CD4-positive, alpha-beta memory T cell (primary cell): ENCODE measurements at places on chromosomes 5 and 9. TPM values are rescaled to one million over a fixed set of nuclear protein-coding genes. Genes with fewer than 3 reads are reported as not detected.

AMBP gene
- total RNA-seq = not detected

PITX1 gene
- not detected for total RNA-seq

FAXDC2 gene
- total RNA-seq = 0.47 TPM

GOLPH3 gene
- total RNA-seq = 74.5 TPM

DNA sequence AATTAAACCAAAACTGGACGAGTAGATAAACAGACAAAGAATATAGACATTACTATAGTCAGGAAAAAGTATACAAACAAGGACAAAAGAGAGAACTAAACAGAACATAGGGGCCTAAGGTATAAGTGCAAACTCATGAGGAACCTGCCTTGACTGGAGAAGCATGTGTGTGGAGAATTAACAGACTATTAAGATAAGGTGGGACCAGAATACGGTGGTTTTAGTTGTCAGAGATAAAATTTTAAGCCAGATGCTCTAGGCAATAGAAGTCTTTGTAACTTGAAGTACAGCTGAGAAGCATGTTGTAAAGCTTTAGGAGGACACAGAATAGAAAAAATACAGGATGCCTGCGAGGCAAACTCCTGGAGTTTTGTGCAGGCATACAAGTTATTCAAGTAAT, 707.1 kb downstream of the PTPRD start:
- DNase-seq = no peak

DNA sequence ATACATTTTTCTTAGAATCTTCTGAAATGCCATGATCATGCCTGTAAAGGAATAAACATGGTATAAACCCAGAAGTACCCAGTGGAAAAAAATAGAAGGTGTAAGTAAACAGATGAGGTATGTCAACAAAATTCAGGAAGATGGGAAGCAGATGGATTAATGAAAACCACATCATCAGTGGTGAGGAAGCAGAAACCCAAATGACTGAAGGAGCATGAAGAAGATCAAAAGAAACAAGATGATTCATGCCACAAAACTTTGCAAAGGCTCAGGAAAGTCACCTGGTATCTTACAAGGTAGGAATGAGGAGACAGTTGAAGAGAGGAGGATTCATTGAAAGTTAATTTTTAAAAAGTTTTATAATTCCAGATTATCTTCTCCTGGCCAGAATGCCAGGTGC, 132.8 kb upstream of the PAPPA start:
- no peak for DNase-seq

DNA sequence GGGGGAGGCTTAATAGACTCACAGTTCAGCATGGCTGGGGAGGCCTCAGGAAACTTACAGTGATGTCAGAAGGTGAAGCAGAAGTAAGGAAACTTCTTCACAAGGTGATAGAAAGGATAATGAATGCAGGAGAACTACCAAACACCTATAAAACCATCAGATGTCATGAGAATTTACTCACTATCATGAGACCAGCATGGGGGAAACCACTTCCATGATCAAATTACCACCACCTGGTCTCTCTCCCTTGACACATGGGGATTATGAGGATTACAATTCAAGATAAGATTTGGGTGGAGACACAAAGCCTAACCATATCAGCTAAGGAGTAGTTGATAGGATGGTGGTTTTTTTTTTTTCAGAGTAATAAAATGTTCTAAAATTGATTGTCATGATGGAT, 201.8 kb downstream of the CDH12 start:
- no peak for DNase-seq

DNA sequence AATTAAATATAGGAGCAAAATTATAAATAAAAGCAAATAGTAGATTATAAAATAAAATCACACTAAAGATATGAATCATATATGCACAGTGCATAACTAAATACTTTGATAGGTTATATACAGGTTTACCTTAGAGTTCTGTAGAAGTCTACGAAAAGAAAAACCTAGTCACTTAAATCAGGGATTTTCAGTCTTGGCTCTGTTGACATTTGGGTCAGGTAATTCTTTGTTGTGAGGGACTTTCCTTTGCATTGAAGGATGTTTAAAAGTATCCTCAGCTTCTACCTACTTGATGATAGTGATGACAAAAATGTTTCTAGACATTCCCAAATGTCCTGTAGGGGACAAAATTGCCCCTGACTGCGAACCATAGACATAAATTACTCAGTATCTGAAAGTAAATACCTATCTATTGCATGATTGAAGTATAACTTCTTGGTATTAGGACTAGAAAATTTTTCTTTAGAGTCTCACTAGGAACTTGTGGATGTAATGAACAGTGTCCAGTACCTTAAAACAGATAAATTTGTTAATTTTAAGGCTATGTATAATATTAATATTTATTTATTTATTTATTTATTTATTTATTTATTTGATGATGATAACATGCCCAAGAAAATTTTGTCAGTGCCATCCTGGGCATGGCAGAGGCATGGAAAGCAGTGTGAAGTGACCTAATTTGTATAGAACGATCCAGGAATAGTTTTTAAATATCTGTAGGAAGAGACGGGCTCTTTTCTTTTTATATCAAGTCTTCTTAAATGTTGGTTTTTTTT, 44.0 kb upstream of the LRRC70 start:
- DNase-seq = no peak

DNA sequence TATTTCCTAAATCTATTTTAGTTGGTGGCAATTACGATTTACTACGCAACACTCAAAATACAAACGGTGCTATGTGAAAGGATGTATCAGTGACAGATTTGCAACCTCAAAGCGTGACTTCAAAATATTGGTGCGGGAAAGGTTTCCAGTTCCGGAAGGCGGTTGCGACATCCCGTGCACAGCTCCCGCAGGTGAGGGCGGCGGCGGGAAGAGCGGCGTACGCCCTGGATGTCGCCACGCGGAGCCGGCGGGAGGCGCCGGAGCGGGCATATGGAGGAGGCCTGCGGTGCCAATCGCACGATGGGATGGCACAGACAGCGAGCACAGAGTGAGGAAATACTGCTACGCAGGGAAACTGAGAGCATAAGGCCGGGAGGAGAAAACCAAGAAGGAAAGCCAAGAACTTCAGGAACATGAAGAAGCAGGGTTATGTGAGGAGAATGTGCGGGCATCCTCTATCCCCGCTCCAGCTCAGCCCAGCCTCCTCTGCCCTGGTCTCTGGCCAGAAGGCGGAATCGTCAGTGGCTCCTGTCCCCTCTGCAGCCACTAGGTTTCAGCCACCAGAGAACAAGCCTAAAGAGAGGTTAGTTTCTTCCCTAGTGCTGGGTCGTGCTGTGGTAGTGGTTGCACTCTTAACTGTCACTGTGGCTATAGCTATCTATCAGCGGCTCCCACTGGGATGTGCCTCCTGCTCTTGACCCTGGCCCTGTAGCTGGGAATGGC, 378.1 kb upstream of the TLE4 start:
- DNase-seq = no peak

GRCh38 chr9:97990259-97990658, 7.1 kb downstream of the ANP32B start:
- no peak for DNase-seq

DNA sequence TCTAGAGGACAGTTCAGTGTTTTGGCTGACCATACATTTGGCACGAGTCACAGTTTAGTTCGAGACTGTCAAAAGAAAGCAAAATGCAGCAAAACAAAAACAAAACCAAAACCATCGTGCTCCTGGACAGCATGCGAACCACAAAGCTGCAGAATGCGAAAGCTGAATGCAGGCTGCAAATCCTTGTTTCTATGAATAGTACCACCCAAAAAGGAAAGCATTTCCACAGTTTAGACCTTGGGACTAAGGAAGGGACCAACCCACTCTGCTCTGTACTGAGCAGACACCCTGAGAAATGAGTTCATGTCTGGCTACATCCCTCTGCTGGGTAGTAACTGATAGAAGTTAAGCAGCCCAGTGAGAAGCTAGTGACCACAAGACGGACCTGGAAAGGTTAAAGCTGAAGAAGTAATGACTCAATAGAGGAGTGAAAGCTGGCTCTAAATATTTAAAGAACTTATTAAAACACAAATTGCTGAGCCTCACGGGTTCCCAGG, 3.9 kb downstream of the GCNT4 start:
- no peak for DNase-seq

- no peak for DNase-seq
These were observed 16.8 kb downstream of the PRDM6 start for GRCh38 chr5:123105864-123106263.

- peak; percentile 70 for DNase-seq
These were observed 1.0 kb downstream of the MATR3 start for GRCh38 chr5:139294374-139295165.

DNA sequence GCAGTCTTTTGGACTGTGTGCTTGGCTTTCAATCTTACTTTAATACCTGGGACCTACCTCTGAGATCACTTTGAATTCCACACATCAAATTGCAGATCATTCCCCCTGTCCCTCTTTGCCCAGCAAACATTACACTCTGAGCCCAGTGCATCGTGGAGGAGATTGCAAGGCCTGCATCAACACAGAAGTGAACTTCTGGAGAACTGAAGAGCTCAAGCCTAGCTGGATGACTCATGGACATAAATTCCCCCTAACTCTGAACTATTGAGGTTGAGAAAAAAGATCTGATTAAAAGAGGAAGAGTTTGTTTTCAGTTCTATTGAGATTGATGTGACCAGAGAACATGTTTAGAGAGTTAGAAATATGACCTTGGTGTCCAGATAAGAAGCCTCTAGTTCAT, 316.0 kb upstream of the DMAC1 start:
- DNase-seq = no peak

- no peak for DNase-seq
These were observed 86.9 kb downstream of the BASP1 start for GRCh38 chr5:17304282-17304681.

DNA sequence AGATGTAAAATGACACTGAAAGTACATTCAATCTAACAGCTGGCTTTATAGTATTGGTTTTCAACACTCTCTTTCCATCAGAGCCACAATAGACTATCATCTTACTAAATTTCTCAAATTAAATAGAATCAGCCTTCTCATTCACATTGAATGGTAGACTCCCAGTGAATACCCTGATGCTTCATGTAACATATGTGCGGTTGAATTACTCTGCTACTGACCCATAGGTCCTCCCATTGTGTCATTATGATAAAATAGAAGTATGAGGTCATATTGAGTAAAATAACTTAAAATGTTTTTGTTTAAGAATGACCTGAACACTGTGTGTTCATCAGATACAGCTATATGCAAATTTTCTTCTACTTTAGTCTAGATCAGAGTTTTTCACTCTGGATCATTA, 75.9 kb upstream of the ADAMTSL1 start:
- DNase-seq = no peak

DNA sequence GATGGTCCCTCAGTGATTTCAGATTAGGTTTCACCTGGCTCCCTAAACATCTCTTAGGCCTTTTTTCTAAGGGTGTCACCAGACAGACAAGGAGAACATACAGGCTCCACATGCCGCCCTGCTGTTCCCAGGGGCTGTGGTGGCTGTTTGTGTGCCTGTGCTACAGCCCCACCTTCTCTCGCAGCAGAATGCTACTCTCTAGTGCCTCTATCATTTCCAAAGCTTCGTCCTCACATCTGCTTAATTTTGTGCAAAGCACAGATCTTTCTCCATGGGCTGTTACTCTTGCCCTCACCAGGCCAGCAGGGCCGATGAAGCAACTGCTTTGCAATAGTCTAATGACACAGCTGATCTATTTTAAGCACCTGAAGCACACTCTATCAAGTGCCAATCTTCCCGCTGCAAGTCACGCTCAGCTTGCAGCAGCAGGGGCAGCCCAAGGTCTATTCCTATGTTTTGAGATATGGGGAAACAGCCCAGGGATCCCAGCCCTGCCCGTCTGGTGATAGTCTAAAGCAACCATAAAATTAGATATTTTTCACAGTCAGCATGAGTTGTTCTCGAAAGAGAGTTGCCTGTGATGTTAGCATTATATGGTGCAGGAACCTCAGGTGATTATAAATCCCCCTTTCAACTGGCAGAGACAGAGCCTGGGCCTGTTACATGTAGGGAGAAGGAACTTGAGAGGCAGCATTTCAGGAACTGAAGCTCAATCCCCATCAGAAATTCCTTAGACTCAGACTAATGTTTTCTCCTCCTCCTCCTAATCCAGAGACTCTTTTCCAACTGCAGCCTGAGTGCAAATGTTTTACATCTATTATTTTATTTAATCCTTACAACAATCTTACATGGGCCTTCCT, 12.7 kb downstream of the ABLIM3 start:
- DNase-seq = no peak

- no peak for DNase-seq
These were observed 127.0 kb downstream of the RFK start for GRCh38 chr9:76267284-76267652.

DNA sequence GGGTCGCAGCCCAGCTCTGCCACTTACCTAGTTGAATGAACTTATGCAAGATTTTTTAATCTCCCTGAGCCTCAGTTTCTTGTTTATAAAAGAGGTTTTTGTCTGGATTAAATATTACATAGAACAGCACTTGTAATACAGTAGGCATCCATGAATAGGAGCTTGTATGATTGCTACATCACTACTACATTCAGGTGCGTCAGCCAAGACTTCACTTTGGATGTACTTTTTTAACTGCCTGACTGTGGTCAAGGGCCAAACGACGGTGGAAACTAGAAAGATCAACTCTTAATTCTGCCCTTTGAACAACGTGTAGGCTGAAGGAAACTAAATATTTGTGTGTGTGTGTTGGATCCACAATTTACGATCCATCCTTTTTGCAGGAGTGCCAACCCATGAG, 172.8 kb downstream of the RFK start:
- no peak for DNase-seq

DNA sequence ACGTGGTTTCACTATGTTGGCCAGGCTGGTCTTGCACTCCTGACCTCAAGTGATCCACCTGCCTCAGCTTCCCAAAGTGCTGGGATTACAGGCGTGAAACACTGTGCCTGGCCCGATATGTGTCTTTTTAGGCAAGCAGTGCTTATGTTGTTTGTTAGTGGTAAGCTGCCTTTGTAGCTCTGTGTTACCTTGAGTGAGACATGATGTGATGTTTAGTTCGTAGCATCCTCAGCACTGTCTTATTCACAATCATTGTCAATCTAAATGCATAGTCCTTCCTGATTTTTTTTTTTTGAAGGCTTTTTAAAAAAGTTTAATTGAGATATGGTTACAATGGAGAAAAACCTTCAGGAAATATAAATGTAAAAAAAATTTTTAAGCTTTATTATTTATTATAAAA, 45.5 kb downstream of the EXOSC2 start:
- no peak for DNase-seq

DNA sequence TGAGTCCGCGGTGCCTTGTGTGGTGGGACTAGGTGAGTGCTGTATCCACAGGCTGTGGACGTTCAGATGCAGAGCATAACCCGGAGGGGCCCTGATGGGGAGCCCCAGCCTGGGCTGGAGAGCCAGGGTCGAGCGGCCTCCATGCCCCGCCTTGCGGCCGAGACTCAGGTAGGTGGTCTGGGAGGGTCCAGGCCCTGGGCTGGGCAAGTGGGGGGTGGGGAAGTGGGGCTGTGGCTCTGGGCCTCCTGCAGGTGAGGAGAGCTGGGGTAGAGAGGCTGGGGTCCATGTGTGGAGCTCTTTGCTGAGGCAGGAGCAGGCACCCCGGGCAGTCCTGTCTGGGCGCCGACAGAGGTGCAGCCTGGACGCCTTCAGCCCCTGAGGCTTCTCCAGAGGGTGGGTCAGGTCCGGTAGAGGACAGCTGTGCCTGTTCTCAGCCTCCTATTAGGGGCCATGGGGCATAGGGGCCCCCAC, 241.1 kb downstream of the CACNA1B start:
- DNase-seq = no peak
